Stimulated activated CD4-positive, alpha-beta T cell treated with anti-CD3 and anti-CD28 coated beads, Interleukin-2, amount 100 ng/mL, for 24 hours (primary cell): ENCODE measurements at places on chromosomes 1 and 21.

DNA sequence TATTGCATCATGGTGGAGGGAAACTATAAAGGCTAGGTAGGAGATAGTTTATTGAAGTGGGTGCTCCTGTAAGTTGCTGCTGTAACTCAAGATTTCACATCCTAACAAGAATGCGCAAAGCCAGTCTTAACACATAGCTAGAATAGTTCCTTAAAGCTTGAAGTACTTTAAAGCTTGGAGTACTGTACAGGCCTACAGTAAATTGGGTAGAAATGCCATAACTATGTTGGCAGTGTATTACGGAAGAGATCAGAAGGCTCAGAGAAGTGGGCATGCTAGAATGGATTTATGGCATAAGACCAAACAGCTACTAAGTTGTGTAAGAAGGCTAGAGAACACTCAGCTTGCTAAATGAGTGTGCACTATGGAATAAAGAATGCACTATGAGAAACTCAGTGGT, 44.5 kb downstream of the DMRTA2 start:
- no peak for DNase-seq

DNA sequence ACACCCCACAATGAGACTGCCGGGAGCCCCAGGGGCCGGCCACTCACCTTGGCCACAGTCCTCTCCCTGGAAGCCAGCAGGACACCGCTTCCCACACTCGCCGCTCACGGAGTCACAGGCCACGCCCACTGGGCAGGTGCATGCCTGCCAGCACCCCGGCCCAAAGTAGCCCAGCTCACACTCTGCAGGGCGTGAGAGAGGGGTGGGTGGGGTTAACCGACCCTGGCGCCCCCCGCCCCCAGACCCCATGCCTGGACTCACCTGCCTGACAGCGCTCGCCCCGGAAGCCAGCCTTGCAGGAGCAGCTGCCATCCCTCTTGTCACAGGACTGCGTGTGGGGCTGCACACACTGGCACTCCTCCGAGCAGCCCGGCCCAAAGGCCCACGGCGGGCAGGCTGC, 50.7 kb downstream of the ARHGEF16 start:
- DNase-seq, result no peak

- no peak for DNase-seq
These were observed 38.7 kb upstream of the PDC start for GRCh38 chr1:186499571-186499970.

GRCh38 chr21:17784180-17784598, 35.0 kb downstream of the C21orf91 start:
- DNase-seq, result no peak

DNA sequence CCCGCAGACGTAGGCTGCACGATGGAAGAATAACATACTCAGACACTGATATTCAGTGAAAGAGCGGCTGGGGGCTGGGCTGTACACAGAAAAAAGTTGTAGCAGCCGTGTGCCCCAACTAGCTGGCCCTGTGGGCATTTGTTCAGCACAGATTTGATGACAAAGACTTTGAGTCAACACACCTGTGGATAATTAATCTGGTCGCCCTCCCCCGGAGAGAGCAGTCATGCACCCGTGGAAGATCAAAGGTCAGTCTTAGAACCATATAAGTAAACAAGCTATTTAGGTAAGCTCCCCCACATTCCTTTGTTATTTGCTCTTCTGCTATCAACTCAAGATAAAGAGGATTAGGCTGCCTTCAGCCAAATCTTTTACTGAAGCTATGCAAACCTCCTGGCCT, 148.4 kb upstream of the HMCN1 start:
- no peak for DNase-seq

DNA sequence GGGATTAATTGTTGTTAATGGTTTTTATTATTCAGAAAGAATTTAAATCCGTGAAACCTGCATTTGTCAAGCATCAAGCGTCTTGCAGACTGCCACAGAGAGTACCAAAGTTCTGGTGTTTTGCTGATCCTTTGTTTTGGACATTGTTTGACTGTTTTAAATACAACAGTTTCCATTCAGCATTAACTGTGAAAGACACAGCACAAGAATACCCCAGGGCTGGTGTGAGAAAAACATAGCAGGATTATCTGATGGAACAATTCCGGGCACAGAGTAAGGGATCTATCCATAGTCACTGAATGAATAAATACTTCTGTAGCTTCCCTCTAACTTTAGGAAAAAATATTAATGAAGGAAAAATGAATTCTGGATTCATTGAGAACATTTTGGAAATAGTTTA, 202.3 kb downstream of the LTN1 start:
- no peak for DNase-seq

GRCh38 chr1:71049951-71050598, 2.5 kb upstream of the PTGER3 start:
- DNase-seq, result no peak

DNA sequence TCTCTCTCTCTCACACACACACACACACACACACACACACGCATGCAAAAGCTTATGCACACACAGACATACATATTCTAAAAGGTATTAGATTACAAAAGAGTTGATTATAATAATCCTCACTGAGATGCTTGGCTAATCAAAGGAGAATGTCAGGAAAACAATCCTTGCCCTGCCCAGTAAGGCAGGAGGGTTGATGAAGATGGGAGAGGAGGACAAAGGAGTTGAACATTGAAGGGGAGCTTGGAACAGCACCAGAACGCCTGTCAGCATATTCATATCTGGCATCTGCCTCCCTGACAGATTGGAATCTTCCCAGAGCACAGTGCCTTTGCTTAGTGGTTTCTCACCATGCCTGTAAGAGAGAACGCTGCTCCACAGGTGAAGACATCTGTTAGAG, 68.6 kb upstream of the PALMD start:
- DNase-seq, result no peak

GRCh38 chr1:199877526-199878384, 149.8 kb upstream of the NR5A2 start:
- no peak for DNase-seq

GRCh38 chr1:148373192-148373925, 109.7 kb downstream of the PPIAL4G start:
- DNase-seq, result peak; percentile 10

- no peak for DNase-seq
These were observed 187.5 kb upstream of the PLXNA2 start for GRCh38 chr1:208431721-208432120.

- DNase-seq, result no peak
These were observed 43.7 kb upstream of the KCNA3 start for GRCh38 chr1:110718452-110718851.

DNA sequence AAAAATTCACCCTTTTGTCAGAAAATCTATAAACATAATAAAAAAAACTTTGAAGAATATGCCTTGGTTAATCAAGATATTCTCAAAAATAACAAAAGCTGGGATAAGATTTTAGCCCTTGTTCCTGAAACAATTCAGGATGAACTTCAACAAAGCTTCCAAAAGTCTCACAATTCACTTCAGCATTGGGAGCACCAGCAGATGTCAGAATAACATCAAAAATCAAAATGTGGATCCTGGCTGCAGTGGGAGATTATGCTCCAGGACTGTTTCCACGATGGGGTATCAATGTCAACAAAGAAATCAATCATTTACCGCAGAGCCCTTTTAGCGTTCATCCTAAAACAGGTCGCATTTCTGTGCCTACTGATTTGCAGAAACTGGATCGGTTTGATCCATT, 35.2 kb downstream of the ZNF670 start:
- no peak for DNase-seq

DNA sequence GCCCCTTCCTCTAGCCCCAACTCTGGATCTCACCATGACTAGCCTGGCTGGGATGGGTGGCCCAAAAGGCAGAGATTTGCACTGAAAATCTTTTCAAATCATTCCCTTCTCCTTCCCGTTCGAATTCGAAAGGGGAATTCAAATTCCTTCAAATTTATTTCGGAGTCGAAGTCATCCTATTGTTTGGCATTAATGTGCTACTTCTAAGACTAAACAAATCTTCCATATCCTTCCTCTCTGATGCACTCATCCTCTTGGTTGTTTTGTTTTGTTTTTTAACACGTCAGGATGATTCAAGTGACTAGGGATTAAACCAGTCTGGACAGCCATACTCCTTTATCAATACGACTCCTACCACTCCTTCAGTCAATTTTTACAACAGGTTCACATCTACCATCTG, 95.5 kb upstream of the SGIP1 start:
- no peak for DNase-seq

GRCh38 chr21:30216041-30216723, at the start of gene CLDN8:
CLDN8 (minus strand) TSS chr21:30216097; CDS start chr21:30215925, 172 bp downstream.
- DNase-seq, result no peak

DNA sequence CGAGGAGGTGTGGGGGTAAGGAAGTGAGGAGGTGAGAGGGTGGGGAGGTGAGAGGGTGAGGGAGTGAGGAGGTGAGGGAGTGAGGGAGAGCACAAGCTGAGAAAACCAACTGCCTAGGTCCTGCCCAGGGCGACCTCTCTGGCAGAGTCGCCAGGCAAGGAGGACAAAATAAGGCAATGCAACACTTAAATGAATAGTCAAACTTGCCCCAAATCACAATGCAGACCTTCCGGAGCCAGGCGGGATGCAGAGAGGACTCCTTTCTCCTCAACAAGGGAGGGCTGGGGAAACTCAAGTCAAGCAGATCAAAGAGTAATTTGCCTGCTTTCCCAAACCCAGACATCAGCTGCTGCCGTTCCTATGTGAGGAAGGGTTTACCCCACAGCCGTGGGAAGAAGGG, 86.0 kb downstream of the CCDC185 start:
- no peak for DNase-seq

- no peak for DNase-seq
These were observed 44.0 kb downstream of the URB1 start for GRCh38 chr21:32348604-32349332.

DNA sequence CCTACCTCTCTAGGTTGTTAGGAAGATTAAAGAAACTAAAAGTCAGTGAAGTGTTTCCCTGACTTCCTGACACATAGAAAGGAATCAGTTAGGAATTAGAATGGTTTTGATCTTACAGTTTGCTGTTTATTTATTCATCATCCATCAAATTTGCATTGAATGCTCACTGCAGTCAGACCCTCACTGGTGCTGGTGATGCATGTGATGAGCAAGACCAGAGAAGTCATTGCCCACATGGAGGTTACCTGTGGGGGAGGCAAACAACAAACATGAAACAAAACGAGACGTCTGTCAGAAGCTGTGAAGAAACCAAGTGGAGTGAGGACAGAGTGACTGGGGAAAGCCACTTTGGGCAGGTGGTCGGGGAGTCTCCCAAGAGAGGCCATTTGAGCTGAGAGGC, 6.4 kb downstream of the CTPS1 start:
- DNase-seq, result no peak

GRCh38 chr1:40092241-40092640, 4.8 kb downstream of the PPT1 start:
- DNase-seq, result no peak

- no peak for DNase-seq
These were observed 38.8 kb upstream of the RGS8 start for GRCh38 chr1:182723200-182723599.

- DNase-seq, result no peak
These were observed 180.7 kb downstream of the MRPL39 start for GRCh38 chr21:25426580-25426979.

GRCh38 chr1:192598589-192598988, 23.0 kb downstream of the RGS1 start:
- DNase-seq, result no peak

- no peak for DNase-seq
These were observed 47.8 kb downstream of the SKI start for GRCh38 chr1:2275796-2276536.

DNA sequence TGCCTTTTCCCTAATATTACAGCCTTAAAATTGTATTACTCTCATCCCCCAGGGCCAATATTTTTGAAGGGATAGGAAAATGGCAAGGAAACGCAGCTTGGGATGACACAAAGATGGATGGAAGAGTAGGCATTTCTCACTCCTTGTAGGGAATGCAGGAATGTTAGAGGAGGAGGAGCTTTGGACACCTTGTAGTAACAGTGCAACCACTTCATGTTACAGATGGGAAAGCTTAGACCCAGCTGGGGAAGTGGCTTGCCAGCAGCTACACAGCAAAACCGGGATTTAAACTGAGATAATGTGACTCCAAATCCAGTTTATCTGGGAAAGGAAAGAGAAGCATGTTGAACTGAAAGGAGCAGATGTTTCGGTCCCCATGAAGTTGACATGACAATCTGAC, 473.7 kb upstream of the DAB1 start:
- no peak for DNase-seq

DNA sequence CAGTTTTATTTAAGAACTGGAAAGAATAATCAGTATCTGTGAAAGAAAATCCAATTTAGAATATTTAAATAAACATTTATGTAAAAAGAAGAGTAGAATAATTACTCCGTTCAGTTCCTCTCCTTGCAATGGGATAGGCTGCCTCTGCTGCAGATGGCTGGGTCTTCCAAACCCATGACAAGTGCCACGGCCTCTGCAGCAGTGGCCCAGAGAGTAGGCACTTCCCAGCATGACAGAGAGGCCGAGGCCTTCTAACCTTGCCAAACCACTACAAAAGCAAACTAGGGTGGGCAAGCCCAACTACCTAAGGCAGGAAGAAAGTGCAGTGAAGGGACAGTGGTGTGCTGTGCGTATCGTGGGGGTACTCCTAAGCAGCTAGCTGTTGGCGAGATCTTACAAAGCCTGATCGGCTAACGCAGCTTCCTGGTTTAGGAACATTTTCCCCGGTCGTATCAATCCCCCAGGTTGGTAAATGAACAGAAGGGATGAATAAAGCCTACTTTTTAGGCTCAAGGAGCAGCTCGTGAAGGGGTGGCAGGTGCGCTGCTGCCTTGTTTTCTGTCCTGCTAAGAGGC, 14.5 kb downstream of the ICMT start:
- no peak for DNase-seq

DNA sequence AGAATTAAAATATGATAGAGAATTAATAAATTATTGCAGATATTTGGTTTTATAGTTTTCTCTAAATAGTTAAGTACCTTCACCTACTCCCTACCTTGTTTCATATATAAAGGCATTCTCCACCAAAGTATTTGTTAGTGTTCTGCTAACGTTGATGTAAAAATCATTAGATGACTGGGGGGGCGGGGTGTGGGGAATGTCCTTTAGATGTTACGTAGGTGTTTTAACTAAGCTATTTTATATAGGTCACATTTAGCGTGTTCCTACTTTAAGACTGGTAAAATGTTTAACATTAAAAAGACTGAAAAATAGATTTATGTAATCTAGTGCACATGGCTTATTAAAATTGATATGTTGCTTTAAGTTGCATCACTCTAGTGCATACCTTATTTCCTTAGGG, 48.6 kb downstream of the PTPRC start:
- DNase-seq, result no peak

- no peak for DNase-seq
These were observed 29.8 kb downstream of the MAPKAPK2 start for GRCh38 chr1:206714331-206715058.

- DNase-seq, result no peak
These were observed 99.1 kb downstream of the ZP4 start for GRCh38 chr1:237791592-237791991.

DNA sequence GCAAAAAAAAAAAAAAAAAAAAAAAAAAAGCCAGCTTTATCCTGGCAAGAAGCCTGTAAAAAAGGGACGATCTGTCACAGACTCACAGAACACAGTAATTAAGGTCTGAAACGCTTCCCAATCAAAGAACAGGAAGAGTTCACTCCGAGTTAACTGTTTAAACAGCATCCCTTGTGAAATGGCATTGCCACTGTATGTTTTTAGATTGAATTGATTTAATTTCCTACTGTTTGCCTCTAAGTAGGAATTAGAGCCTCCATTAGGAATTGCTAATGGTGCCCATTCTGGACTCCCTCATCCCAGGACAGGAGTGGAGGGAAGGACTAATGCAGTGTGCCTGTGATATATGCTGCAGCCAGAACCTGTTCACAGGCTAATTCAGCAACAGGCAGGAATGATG, 370.8 kb downstream of the RWDD3 start:
- DNase-seq, result no peak

- no peak for DNase-seq
These were observed 143.9 kb upstream of the KLHDC7A start for GRCh38 chr1:18336801-18337200.
